ENCODE measurements at places on chromosomes 13 and 19.

GRCh38 chr13:80862456-80862855 is 521.5 kb upstream of the SPRY2 start:
- DNase-seq: no peak

GRCh38 chr19:45125975-45126493 is 33.1 kb downstream of the PPP1R37 start:
- DNase-seq: peak; percentile 46

DNA sequence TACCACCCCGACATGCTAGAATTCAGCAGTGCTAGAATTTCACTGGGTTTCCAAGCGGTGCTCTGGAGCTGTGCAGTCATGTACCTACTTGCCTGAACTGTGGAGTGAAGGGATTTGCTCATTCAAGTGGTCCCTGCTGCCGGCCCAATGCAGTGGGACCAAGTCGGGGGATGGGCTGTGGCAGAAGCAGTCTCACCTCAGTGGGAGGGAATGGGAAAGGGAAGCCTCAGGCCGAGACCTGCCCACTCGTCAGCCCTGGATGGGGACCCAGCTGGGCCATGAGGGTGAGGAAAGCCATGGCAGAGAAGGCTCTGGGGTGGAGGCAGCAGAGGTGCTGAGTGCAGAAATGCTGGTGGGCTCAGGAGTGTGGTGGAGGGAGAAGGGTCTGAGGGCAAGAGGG is 14.9 kb downstream of the KLHL26 start:
- DNase-seq: no peak

- no peak for DNase-seq
Observed at GRCh38 chr13:78084401-78084800, 165.8 kb upstream of the EDNRB start.

GRCh38 chr13:39859898-39860297 is 204.4 kb downstream of the COG6 start:
- no peak for DNase-seq

GRCh38 chr13:38372820-38373383 is 23.3 kb downstream of the UFM1 start:
- no peak for DNase-seq

GRCh38 chr13:97878431-97879375 is 74.8 kb upstream of the IPO5 start:
- DNase-seq: no peak

- DNase-seq: peak; percentile 85
Observed at GRCh38 chr19:49937750-49938381, 8.6 kb upstream of the NUP62 start.

- DNase-seq: no peak
Observed at GRCh38 chr19:3684054-3684816, 16.0 kb downstream of the PIP5K1C start.

- DNase-seq: no peak
Observed at GRCh38 chr13:99514801-99515200, 13.5 kb downstream of the TM9SF2 start.

- no peak for DNase-seq
Observed at GRCh38 chr13:39527301-39527700, 75.7 kb downstream of the LHFPL6 start.

DNA sequence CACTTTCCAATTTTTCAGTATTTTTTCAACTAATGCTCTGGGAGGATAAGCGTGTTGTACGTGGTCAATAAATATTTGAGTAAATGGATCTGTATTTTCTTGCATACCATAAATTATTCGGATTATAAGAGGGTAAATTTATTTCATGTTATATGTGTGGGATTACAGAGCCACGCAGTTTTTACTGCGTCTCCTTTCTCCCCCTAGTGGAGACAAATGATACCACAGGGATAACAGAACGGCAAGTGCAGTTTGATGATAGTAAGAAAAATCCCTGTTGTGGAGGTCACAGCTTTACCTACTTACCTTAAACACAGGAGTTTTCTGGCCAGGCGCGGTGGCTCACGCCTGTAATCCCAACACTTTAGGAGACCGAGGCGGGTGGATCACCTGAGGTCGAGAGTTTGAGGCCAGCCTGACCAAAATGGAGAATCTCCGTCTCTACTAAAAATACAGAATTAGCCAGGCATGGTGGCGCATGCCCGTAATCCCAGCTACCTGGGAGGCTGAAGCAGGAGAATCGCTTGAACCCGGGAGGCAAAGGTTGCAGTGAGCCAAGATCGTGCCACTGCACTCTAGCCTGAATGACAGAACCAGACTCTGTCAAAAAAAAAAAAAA is 16.8 kb downstream of the MBD3L2B start:
- peak; percentile 63 for DNase-seq

- DNase-seq: no peak
Observed at GRCh38 chr13:49246850-49247642, 679 bp upstream of the CDADC1 start.

GRCh38 chr19:1237754-1238368 is at the start of gene CBARP:
CBARP (minus strand) TSS chr19:1238005; CDS start chr19:1236100, 1,905 bp downstream.
- DNase-seq: no peak

- no peak for DNase-seq
Observed at GRCh38 chr13:25136880-25137787, 35.0 kb downstream of the AMER2 start.

DNA sequence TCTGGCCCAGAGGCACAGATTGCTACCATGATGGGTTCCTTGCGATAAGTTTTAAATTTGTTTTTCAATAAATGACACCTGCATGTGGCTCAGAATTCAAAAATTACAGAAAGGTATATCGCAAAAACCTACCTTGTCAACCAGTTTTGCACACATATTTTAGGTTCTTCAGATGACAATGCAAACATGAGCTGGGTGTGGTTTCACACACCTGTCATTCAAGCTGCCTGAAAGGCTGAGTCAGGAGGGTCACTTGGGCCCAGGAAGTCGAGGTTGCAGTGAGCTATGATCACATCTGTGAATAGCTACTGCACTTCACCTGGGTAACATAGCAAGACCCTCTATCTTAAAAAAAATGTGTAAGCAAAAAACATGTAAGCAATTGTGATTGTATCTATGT is 56.1 kb downstream of the DNM2 start:
- no peak for DNase-seq

- no peak for DNase-seq
Observed at GRCh38 chr19:37413313-37414084, 42.6 kb downstream of the ZNF527 start.

DNA sequence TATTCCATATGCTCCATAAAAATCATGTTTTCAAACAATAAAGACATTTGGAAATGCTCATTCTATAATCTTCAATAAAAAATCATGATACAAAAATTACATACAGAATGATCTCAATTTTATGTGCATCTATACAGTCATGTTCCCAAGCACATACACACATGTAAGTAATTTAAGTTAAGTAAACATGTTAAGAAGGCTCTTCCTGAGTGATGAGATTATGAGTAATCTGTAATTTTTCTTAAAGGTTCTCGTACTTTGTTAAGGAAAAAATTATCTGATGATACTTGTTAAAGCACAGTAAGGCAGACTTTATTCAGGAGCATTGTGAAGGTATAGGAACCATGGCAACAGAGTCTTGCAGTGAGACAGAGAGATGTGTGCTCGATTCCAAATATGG is 30.0 kb upstream of the DLEU7 start:
- DNase-seq: no peak

DNA sequence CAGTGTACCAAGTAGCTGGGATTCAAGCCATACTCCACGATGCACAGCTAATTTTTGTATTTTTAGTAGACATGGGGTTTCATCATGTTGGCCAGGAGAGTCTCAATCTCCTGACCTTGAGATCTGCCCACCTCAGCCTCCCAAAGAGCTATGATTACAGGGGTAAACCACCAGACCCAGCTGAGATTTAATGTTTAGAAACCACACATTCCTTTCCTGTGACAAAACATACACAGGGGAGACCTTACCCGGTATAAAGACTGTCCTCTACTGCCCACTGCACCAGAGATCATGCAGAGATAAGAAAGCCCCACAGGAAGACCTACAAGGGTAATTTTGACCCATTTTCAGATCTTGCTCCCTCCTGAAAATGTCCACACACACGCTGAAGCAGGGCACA is 22.8 kb upstream of the ZNF83 start:
- DNase-seq: no peak

DNA sequence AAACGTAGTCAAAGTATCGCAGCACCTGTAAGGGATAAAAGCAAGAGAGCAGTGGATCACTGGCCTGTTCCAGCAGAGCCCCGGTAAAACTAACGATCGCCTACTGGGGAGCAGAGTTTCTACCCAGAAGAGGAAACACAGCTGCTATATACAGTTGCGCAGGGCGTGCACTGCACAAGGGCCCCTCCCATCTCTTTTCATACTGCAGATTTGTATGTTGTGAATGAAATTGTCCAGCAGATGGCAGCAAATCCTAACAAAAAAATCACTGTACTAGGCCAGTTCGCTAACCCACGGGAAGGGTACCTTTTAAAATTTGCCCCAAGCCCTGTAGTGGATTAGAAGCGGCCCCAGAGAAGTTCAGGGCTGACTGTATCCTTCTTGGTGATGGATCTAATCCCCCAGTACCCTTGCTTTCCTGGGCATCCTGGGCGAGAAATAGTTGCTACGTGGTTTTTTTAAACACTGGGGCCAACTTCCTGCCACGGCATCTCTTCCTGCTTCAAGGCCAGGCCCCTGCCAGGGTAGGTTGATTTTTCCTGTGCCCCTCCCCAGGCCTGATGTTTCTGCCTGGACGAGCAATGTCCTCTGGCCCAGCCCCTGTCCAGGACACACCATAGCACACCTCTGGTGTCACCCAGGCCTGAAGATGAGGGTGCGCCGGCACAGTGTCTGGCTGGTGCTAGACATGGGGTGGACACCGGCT is 127.0 kb downstream of the IER2 start:
- peak; percentile 52 for DNase-seq

DNA sequence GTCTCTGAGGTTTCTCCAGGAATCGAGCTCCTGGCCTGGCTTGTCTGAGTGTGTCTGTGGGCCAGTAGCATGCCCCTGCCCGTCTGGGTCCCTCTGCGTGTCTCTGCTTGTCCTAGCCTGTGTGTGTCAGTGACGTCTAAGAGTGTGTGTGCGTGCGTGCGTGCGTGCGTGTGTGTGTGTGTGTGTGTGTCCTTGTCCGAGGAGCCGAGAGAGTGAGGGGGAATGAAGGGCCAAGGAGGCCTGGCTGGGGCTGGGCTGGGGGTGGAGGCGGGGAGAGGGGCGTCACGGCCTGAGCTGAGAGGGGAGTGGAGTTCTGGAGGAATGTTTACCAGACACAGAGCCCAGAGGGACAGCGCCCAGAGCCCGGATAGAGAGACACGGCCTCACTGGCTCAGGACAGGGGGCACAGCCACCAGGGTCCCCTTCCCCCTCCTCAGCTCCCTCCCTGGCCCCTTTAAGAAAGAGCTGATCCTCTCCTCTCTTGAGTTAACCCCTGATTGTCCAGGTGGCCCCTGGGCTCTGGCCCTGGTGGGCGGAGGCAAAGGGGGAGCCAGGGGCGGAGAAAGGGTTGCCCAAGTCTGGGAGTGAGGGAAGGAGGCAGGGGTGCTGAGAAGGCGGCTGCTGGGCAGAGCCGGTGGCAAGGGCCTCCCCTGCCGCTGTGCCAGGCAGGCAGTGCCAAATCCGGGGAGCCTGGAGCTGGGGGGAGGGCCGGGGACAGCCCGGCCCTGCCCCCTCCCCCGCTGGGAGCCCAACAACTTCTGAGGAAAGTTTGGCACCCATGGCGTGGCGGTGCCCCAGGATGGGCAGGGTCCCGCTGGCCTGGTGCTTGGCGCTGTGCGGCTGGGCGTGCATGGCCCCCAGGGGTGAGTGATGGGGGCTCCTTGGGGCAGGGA is at the start of gene AXL:
Gene AXL (plus strand): TSS at position 609 of the 893 bp plus-strand sequence. CDS start 170 bp downstream, at position 779.
- no peak for DNase-seq

- no peak for DNase-seq
Observed at GRCh38 chr19:15037586-15037985, 11.7 kb upstream of the CASP14 start.

DNA sequence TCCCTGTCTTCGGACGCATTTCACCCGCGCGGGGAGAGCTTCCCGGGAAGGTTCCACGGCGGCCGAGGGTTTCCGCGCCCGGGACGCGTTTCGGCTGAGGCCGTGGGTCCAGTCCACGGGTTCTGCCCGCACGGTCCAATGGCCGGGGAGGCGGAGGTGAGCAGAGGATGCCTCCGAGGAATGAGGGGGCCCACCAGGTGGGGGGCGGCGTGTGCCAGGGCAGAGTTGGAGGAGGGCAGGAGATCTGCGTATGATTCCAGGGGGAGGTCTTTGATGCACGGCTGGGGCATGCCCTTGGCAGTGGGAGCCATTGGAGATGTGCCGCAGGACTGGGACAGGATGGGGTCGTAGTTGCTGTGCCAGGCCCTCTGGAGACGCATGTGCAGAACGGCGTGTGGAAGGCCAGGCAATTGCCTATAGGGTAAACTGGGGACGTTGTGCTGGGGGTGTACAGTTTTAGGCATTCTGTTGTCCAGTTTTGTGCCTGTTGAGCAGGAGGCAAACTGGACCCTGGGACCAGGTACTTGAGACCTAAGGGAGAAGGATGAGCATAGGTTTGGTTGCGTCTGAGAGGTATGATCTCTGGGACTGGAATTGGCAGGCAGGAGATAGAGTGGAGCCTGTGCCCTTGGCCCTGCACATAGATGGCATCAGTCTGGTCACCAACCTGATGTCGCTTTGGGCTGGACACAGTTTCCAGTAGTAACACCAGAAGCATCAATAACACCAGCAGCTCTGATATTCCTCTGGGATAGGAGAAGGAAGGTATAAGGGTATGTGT is 751 bp downstream of the ZNF584 start:
- DNase-seq: no peak

GRCh38 chr13:32938314-32938713 is 77.9 kb upstream of the KL start:
- no peak for DNase-seq

GRCh38 chr13:106464076-106464475 is 71.4 kb downstream of the EFNB2 start:
- no peak for DNase-seq

GRCh38 chr19:53624771-53625545 is 6.8 kb upstream of the DPRX start:
- DNase-seq: no peak

- no peak for DNase-seq
Observed at GRCh38 chr19:18649371-18650020, 12.7 kb downstream of the KLHL26 start.

DNA sequence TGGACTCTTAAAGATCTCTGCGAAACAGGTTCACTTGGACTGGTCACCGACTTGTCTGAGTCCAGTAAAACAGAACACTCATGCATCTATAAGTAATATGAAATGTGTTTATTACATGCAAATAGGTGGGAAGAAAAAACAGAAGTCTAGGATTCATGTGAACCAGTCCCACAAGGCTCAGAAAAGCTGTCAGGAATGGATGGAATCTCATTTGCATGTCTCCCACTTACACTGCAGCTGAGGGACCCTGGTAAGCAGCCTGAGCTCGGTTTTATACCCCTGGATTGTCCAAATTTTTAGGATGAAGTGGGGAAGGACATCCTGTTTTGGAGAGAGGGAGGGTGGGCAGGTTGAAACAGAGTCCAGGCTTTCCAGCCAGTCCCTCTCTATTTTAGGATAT is 1545.1 kb upstream of the PCDH20 start:
- no peak for DNase-seq

GRCh38 chr13:39665763-39666162 is 10.3 kb downstream of the COG6 start:
- no peak for DNase-seq

- DNase-seq: no peak
Observed at GRCh38 chr13:35481777-35482176, 5.3 kb upstream of the MAB21L1 start.

Data from CD8-positive, alpha-beta T cell (primary cell).